AG08395 (cell line): ENCODE measurements at places on chromosomes 12 and 14.

DNA sequence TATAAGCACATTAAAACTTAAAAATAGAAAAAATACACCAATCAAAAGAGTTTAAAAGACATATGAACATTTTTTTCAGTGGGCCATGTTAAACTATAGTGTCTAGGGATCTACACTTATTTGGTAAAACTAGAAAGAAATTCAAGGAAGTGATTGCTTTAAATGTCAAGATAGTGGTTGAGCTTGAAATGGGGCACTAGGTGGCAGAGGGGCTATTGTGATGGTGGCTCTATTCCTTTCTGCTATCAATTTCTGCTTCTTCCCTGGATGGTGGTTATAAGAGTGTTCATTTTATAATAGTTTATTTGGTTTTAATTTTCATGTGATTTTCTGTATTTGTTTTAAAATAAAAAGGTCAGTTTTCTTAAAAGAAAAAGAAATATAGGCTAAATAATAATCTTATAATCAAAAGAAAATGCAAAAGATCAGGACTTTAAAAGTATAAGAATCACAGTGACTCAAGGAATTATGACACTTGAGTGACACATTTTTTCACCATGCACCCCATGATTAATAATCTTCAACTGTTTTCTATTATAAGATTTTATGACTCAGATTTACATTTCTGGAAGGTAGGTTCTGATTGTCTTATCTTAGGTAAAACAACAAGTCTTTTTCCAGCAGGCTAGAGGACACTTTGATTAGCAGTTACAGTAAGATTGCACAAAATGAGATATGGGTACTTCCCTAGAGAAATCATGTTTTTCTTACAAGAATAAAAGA is 137.5 kb downstream of the FSCB start:
- DNase-seq = no peak

DNA sequence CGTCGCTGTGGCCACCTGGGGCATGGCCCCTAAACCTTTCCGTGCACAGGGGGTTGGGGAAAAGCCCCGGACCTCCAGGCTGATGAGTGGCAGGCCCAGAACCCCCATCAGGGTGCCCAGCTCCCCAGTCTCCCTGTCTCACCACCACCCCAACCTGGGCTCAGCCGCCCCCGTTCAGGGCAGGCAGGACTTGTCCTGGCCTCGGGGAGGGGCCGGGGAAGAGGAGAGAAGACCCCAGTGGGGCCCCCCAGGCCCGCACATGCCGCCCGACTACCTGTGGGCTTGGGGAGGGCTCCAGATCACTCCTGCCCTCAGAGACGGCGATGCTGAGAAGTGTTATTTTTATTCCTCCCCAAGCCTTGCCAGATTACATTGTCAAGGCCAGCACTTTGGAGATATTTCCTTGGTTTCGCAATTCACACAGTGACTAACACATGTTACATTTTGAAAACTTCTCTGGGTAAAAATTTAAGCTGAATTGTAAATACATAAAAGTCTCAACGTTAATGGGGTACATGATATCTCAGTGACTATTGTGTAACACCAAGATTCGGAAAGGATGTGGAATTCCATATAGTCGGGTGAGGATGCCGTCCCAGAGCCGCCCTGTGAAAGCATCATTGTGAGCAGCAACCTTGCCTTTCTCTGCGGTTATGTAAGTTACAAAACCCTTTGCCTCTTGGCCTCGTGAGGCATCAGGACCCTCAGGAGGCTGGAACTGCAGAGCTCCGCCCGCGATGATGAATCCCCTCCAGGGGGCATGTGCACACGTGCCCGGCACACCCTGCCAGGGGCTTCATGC is 85.6 kb upstream of the DIO3 start:
- peak; percentile 73 for DNase-seq

DNA sequence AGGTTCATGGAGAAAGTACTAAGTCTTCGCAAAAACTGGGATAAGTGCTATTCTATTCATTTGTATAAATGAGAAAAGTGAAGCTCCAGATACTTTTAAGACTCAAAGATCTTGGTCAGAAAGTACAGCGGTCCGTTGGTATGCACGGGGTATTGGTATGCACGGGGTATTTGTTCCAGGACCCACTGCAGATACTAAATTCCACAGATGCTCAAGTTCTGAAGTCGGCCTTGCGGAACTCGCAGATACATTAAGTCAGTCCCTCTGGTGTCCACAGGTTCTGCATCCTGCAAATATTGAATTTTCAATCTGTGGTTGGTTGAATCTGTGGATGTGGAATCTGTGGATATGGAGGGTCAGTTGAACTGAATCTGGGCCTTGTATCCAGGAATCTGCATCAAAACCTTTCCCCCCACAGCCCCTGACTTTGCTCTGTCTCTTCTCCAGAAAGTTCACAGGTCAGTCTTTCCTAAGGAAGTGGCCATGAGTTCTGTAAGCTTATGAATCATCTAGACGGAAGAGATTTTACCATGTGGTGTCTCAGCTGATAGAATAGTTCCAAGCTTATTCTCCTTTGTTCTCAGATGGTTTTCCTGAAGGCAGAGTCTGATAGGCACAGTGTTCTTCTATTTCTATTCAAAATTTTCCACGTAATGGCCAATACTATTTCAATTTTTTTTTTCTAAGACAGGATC is 274.7 kb downstream of the NEDD1 start:
- no peak for DNase-seq

GRCh38 chr14:55901291-55901690 is 216.9 kb upstream of the PELI2 start:
- DNase-seq = no peak

- DNase-seq = no peak
Observed at GRCh38 chr12:92191061-92191460, 45.4 kb upstream of the BTG1 start.

GRCh38 chr14:32009221-32009975 is 67.7 kb upstream of the ARHGAP5 start:
- no peak for DNase-seq

DNA sequence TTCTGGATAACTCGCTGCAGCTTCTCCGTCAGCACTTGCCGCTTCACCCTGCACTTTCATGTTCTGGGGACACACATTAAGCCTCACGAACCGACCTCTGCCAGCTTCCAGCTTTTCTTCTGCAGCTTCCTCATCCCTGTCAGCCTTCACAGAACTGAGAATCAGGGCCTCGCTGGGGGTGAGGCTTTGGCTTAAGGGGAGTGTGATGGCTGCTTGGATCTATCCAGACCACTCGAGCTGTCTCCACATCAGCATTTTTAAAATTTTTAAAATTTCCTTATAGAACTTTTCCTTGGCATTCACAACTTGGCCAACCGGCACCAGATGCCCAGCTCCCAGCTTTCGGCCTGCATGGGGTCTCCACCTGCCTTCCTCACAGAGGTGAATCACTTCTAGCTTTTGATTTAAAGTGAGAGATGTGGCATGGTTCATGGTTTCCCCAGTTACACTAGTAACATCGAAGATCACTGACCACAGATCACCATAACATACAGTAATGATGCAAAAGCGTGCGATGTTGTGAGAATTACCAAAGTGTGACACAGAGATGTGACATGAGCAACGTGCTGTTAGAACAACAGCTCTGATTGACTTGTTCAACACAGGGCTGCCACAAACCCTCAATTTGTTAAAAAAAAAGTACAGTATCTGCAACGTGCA is 139.1 kb upstream of the C14orf180 start:
- DNase-seq = no peak

DNA sequence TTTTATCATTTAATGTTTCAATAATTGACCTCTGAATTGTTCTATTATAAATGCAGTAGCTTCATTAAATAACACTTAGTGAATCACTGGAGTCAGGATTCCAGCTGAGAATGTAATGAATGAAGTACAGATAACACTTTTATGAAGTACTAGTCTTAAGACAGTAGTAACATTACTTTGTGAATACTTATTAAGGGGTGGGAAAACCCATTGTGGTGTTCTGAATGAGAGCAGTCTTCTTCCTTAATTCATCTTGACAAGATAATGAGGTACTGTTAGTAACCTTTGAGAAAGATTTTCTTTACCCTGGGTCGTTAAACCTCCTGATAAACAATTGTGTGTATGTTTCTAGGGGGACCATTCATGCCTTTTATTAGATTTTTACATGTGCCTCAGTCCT is 12.7 kb downstream of the NUP107 start:
- DNase-seq = no peak

DNA sequence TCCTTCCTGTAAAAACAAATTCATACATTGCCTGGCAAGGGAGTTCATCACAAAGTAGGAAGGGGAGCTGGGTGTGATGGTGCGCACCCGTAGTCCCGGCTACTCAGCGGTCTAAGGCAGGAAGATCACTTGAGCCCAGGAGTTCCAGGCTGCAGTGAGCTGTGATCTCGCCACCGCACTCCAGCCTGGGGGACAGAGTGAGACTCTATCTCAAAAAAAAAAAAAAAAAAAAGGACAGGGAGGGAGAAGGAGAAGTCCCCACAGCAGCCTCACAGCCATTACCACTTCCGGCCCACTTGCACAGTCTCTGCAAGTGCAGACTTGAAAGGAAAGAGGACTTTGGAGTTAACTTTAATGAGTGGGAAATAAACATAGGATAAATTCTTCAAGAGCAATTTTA is 121.0 kb downstream of the FBXL14 start:
- no peak for DNase-seq

DNA sequence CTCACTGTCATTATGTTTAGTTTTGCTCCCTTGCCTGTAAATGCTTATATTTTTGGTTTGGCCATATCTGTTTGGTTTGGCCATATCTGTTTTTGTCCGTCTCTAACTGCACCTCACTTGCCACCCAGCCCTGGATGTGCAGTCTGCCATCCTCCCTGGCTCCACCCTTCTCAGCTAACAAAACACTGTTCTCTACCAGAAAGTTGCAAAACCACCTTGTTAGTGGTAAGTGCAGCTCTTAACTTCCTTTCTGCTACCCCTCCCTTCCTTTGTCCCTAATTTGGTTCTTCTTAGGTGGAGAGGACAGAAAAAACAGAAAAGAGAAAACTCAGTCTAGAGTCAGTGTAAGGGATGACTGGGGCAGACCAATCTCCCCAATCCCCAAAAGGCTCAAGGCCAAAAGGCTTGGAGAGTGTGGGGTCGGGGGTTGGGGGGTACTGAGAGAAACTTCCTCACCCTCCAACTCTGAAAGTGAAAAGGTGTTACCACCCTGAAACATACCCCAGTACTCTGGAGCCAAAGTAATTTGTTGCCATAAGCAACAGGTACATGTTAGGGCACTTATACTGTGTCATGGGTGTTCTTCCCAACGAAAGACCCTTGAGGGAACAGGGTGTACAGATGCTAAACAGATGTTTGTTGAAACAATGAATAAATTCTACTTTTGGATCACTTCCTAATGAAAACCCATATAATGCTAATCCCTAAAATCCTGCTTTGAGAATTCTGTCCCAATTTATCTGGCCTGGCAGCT is 5.0 kb downstream of the BIN2 start:
- DNase-seq = no peak
